Upper lobe of right lung (tissue), 1 donor: ENCODE measurements at places on chromosomes 11 and 22.

GRCh38 chr22:16953206-16954059, 54.6 kb downstream of the GAB4 start:
- no peak for DNase-seq

DNA sequence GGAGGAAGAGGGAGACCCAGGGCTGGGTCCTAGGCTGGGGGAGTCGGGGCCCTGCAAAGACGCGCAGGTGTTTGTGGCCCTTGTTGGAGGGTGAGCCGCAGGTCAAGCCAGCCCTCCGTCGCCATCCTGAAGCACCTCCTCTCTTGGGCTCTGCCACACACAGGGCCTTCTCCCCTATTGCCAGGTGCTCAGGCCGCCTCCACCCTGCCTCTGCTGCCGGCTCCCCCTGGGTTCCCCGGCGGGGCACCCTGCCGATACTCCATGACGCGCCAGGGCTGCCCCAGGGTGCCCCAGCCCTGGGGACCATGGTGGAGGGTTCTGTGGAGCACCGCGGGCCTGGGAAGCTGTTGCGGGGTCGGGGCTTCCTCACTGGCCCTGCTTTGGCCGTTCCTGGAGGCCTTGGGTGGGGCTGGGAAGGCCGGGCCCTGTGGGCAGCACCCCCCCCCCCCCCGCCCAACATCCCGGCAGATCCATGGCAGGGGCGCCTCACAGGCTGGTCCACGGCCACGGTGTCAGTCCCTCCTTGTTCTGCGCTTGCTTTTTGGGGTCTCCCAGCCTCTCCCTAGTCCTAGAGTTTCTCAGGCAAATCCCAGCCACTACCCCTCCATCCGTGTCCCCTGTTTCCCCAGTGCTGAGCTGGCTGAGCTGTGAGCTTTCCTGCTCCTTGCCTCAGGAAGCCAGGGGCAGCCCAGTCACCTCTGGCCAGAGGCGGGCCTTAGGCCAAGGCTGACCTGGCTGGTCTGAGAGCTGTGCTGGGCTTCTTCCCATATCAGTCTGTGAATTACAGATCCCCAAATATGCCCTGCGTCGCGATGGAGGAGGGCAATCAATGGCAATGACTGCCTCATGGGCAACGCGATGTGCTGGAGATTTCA, 2.3 kb upstream of the ADORA2A start:
- no peak for DNase-seq

DNA sequence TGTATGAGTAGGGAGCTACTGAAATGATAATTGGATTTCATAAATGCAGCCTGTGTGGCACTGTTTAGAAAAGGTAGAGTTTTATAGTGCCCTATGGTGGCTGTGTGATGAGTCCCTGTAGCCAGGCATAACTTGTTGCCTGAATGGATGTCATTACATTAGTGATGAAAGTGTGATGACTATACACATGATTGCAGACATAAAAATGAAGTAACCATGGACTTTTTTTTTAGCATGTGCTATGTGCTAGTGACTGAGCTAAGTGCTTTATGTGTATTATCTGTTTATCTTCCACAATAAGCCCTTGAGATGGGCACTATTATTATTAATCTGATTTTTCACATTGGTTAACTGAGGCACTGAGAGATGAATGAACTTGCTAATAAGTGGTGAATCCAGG, 13.5 kb upstream of the GRAMD1B start:
- DNase-seq = no peak

GRCh38 chr22:31929167-31929930, 15.0 kb upstream of the YWHAH start:
- DNase-seq = no peak

DNA sequence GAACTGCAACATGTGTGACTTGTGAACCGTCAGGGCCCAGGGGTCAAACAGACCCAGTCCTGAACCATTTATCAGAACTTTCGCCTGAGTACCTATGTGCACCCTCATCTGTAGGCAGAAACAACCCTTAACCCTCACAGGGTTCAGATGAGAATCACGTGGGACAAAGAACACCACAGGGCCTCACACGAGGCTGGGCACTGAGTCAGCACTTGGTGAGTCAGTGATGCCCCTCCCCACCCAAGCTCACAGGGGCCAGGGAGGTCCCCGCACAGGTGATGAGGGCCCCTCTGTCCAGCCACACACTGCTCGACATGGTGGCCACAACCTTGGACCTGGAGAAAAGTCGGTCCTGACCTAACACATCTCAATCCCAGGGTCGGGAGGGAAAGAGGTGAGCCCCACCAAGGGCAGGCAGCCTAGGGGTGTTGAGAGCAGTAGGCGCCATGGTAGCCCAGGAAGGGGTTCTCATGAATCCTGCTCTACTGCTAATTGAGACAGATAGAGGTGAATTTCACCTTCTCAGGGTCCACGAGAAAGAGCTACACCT, 176.4 kb downstream of the SHANK2 start:
- no peak for DNase-seq

DNA sequence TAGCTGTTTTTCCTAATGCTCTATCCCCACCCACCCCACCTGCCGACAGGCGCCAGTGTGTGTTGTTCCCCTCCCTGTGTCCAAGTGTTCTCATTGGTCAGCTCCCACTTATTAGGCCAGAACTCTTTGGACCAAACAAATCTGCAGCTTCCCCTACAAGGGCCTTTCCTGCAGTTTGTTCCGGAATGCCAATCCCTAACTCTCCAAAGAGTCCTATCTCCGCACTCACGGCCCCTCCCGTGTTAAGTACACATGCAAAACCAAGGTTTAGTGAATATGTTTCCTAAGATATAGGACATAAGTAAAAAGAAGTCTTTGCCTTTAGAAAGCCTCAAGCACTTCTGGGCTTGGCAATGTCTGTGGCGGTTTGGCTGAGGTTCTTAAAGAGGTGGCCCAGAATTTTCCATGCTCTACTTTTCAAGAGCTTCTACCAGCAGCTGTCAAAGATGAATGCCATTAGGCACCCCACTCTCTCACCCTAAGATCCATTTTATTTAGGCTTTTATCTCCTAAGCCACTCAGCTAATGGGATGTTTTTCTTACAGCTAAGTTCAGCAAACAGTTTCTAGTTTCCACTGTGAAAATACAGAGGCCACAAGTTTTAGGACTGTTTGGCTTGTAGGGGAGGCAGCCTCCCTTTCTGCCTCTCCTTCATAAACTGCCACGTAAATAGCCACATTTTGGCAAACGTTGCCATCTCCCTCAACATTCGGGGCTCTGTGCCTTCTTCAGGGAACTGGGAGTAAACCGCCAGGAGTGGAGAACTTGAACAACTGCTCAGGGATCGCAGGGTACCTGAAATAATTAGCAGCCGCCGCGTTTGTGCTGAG, 1.6 kb downstream of the CD59 start:
- peak; percentile 68 for DNase-seq

- no peak for DNase-seq
Measured at GRCh38 chr11:122163053-122163819, 47.2 kb upstream of the BLID start.

GRCh38 chr22:35552196-35552842, 11.7 kb downstream of the RASD2 start:
- no peak for DNase-seq

DNA sequence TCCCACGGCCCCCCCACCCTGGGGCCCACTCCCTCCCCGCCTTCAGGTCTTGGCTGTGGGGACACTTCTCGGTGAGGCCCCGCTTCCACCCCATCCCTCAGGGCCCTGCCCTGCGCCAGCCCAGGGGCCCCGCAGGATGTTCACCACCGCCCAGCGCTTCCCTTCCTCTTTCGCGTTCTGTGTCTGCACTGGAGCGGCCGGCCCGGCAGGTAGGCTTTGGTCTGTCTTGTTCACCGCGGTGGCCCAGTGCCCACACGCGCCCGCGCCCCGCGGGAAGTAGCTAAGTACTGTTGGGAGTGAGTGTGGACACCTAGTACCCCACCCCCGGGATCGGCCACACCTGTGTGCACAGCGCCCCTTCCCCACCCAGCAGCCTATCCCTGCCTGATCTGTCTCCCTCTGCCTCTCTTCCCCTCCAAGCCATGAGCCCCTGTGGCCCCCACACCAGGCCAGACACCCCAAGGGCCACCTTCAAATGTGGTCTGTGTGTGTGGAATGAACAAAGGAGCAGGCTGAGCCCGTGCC, 85.4 kb downstream of the WNT7B start:
- DNase-seq = peak; percentile 57

- DNase-seq = no peak
Measured at GRCh38 chr11:131663405-131664200, 293.2 kb downstream of the NTM start.

GRCh38 chr22:37740455-37741311, 43.8 kb downstream of the TRIOBP start:
- no peak for DNase-seq

- DNase-seq = no peak
Measured at GRCh38 chr11:102487214-102487613, 34.6 kb upstream of the TMEM123 start.

DNA sequence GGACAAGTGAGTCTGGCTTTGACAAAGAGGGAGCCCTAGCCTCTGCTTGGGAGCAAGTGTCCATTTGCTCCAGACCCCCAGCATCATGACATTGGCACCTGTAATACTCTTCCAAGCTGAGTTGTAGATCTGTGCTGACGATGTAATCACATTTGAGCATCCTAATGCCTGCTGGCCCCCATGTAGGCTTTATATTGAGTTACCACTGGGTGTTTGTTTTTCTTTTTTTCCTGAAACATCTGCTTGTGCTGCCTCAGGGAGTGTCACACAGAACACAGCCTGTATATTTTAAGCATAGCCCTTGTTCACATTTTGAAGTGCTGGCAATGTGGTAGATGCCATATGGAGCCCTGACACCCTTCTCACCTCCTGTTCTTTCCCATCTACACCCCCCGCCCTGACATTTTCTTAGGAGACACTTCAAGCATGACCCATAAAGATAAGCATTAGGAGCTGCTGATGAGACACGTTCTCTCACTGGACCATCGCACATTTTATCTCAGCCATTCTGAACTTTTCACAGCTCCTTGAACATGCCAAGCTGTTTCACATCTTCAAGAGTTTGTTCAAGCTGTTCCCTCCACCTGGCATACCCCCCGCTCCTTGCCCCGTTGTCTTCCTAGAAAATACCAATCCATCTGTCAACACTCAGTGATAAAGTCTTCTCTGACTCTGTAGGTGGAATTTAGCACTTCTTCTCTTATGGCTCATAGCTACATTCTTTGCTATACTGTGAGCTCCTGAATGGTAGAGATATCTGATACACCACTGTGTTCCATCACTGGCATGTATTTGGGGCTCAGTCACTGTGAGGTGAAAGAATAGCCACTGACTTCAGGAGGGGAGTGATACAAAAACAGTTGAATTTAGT, 128.7 kb downstream of the TRIM44 start:
- no peak for DNase-seq

- peak; percentile 73 for DNase-seq
Measured at GRCh38 chr11:44305470-44306051, 4.4 kb downstream of the ALX4 start.

DNA sequence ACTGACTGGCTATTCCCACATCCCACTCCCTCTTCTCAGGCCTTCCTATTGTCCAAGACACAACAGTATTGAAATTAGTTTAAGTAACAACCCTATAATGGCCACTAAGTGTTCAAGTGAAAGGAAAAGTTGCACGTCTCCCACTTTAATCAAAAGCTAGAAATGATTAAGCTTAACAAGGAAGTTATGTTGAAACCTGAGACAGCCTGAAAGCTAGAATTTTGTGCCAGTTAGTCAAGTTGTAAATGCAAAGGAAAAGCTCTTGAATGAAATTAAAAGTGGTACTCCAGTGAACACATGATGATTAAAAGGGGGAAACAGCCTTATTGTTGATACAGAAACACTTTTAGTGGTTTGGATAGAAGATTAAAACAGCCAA, 332.7 kb downstream of the CASP12 start:
- no peak for DNase-seq

GRCh38 chr11:76916712-76917111, 56.0 kb downstream of the ACER3 start:
- DNase-seq = no peak

GRCh38 chr22:44493206-44493605, 4.8 kb downstream of the RTL6 start:
- DNase-seq = no peak

- no peak for DNase-seq
Measured at GRCh38 chr11:35859301-35859700, 84.6 kb upstream of the LDLRAD3 start.

DNA sequence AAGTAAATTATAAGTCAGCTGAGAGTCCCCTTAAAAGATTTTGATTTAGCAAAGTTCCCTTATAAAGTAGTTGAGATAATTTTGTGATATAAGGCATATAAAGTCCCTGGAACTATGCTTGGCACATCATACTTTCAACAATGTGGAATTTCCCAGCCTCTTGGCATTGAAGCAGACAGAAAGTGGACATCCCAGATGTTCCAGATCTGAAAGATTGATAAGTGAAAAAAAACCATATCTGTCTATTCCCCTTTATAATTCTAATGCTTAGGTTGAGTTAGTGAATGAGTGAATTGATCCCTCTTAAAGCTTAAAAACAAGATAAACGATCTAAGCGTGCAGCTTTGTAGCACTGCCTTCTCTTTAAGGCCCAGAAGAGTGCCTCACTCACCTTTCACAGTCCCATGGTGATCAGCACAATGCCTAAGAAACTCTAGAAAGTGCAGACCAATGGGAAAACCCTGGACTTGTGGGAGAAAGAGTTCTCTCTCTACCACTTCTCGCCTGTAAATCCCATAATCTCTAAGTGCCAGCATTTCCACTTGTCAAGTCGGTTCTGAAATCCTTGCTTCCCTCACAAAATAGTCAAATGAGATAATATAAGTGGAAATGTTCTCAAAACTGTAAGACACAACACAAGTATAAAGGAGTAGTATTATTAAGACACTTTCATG, 17.8 kb downstream of the FIBIN start:
- no peak for DNase-seq

GRCh38 chr22:38383417-38383816, 66.2 kb upstream of the CSNK1E start:
- DNase-seq = no peak

DNA sequence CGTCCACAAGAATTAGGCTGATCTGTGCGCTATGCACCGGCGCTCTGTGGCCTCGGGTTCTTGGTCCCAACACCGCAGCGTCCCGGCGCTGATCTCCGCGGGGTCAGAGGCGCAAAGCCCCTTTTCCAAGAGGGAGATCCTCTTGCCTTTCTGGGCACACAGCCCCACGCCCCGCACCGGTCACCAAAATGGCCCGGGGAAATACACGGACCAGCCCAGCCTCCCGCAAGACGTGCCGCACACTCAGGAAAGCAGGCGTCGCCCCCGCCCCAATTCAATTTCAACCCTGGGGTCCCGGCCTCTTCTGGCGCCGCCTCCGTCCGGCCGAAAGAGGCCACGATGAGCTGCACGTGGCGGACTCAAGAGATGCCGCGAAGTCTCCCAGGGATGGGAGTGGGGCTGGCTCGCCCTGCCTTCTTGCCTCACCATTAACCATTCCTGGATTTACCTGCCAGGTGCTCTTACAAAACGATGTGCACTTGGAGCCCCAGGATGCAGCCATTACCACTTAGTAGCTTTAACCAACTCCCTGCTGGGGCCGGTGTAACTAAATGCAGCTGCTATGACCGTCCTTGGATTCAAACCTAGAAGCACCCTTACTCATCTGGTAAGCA, 10.5 kb downstream of the PIWIL3 start:
- DNase-seq = no peak

GRCh38 chr11:96234866-96235441, 108.0 kb downstream of the MAML2 start:
- DNase-seq = no peak

DNA sequence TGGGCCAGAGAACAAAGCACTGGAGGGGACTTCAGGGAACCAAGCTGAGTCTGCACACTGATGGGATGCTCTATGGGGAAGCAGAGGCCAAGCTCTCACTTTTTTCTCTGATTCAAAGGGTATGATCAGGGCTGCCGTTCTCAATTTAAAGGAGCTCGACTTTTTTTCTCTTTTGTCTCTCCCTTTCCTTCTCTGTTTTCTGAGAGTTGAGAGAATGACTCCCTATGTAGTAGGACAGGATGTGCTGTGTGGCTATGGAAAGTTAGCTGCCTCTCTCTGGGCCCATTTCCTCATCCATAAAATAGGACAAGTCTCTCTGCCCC, 7.9 kb downstream of the ADORA2A start:
- no peak for DNase-seq
